ENCODE measurements at places on chromosomes 5 and 9.

GRCh38 chr5:41763081-41763480 is 107.1 kb downstream of the OXCT1 start:
- DNase-seq: no peak

DNA sequence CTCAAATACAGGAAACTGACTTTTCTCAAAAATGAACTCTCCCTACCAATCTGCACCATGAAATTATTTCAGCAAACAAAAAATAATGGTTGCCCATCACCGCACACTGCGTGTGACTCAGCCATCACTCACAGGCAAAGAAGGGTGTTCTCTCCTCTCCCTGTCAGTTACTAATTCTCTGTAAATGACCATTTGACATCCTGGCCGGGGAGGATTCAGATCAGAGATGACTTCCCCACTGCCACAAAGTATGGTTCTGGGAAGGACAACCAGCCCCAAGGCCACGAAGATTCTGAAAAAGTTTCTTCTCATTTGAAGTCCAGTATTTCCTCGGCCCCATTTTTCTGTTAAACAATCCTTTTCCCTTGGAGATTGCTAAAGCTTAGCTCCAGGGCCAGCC is 199.4 kb downstream of the AUH start:
- no peak for DNase-seq

- no peak for DNase-seq
Observed at GRCh38 chr5:5584751-5585150, 162.3 kb downstream of the ICE1 start.

GRCh38 chr5:175351126-175351525 is 92.9 kb downstream of the DRD1 start:
- DNase-seq: no peak

DNA sequence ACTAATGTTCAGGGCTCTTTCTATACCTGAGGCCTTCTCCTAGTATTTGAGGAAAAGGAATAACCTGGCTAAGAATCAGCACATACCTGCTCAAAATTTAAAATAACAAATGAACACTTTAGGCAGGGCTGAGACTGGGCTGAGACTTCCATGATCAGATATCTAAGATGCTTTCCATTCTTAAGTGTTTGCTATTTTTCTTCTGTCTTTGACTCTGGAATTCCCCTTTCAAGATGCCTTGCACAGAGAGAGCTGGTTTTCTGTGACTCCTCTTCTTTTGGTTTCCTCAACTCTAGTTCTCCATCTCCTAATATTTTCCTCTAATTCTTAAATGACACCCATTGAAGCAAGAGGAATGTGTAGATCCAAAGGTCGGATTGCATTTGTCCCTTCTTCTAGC is 61.1 kb downstream of the DPYSL3 start:
- DNase-seq: no peak

- peak; percentile 74 for DNase-seq
Observed at GRCh38 chr5:141603923-141604717, 14.7 kb downstream of the DIAPH1 start.

- no peak for DNase-seq
Observed at GRCh38 chr9:97362777-97363545, 48.9 kb upstream of the TDRD7 start.

DNA sequence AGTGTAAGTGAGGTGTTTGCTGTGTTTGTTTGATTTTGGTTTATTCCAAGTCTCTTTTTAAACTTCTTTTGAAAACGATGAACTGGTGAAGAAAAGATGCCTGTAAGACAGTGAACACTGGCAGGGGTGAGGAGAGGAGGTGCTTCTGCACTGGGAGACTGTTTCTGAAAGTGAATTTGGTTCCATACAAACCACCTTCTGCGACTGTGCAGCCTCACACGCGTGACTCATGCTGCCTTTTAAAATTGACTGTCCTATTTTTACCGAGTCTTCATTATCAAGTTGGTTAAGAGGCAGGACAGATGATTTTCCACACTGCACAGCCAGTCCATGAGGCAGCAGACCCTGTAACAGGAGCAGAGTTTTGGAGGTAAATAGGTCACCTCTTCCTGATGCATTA is 340.6 kb downstream of the MTRR start:
- no peak for DNase-seq

GRCh38 chr5:116830079-116830478 is 255.5 kb upstream of the SEMA6A start:
- DNase-seq: no peak

- DNase-seq: peak; percentile 33
Observed at GRCh38 chr9:83199240-83199639, 136.3 kb upstream of the RASEF start.

- no peak for DNase-seq
Observed at GRCh38 chr5:118115791-118116190, 872.6 kb downstream of the DTWD2 start.

- no peak for DNase-seq
Observed at GRCh38 chr9:77663754-77664153, 15.6 kb upstream of the GNA14 start.

GRCh38 chr5:139880416-139881142 is 85.0 kb downstream of the PSD2 start:
- no peak for DNase-seq

DNA sequence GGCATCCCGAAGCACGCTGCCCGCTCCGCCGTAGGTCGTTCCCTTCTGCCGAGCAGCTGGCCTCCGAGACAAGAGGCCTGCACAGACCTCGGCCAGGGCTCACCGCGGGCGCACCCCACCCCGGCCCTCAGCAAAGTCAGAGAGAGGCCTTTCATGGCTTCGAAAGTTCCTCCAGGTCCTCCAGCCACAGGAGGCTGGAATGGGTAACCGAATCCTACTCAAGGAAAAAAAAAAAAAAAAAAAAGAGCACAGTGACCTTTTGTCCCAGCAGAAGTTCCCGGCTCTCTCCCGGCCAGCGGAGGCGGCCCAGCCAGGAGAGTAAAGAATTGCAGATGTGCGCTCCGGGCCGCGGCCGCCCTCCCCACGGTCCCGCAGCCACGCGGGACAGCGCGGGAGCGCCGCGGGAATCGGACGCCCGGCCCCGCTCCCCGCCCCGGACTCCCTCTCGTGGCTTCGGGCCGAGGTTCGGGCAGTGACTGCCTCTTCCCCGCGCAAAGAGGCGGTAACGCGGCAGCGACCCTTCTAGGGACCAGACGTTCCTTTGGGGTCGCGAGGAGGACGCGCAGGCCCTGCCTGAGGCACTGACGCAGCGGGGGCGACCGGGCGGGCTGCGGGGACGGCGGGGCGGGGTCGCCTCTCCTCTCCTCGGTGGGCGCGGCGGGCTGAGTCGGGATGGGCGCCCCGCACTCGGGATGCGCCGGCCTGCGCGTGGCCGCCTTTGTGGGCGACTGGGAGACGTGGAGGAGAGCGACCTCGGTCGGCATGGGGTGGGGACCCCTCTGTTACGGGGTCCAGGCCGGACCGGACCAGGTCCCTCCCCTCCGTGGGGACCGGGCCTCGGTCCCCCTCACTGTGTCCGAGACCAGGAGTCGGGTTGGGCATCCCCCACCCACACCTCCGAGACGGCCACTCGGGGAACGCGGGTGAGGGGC is 754 bp downstream of the GFPT2 start:
- DNase-seq: no peak

GRCh38 chr5:165143741-165144140 is 1638.3 kb downstream of the MAT2B start:
- no peak for DNase-seq

DNA sequence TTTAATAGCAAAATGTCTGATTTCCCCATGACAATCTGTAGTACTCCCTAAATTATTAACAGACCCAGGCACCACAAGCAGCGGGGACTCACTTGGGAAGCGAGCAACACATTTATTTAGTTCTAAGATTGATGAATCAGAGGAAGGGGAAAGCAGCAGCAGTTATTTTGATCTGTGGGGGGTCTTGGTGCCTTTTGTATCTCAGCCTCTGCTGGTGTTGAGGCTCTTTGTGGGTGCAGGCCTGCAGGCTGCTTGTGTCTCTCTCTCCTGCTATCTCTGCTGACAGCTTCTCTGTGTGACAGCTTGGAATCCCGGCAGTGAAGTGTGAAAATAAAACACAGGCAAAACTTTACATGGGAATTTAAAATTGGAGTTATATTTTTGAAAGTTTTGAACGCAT is 878.2 kb upstream of the DMAC1 start:
- DNase-seq: no peak

GRCh38 chr9:116208417-116209232 is 55.0 kb downstream of the PAPPA start:
- no peak for DNase-seq

- no peak for DNase-seq
Observed at GRCh38 chr5:14226992-14227391, 83.8 kb downstream of the TRIO start.

DNA sequence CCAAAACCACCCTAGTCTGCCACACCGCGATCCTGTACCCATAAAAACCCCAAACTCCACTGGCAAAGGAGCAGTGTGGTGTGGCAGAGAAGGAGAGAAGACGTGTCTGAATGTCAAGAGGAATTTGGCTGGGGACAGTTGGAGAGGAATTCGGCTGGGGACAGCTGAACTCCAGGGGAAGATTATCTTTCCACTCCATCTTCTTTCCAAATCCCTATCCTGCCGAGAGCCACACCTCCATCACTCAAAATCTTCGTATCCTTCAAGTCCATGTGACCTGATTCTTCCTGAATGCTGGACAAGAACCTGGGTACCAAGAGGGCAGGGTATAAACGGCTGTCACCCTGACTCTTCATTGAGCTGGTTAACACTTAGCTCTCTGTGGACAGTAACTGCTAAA is 448.1 kb downstream of the ARHGEF28 start:
- DNase-seq: no peak

- no peak for DNase-seq
Observed at GRCh38 chr9:1747417-1747967, 267.7 kb upstream of the SMARCA2 start.

GRCh38 chr5:72268753-72269410 is 51.2 kb downstream of the MRPS27 start:
- DNase-seq: peak; percentile 75

GRCh38 chr9:136133191-136133958 is 14.7 kb upstream of the TMEM250 start:
- DNase-seq: peak; percentile 83

DNA sequence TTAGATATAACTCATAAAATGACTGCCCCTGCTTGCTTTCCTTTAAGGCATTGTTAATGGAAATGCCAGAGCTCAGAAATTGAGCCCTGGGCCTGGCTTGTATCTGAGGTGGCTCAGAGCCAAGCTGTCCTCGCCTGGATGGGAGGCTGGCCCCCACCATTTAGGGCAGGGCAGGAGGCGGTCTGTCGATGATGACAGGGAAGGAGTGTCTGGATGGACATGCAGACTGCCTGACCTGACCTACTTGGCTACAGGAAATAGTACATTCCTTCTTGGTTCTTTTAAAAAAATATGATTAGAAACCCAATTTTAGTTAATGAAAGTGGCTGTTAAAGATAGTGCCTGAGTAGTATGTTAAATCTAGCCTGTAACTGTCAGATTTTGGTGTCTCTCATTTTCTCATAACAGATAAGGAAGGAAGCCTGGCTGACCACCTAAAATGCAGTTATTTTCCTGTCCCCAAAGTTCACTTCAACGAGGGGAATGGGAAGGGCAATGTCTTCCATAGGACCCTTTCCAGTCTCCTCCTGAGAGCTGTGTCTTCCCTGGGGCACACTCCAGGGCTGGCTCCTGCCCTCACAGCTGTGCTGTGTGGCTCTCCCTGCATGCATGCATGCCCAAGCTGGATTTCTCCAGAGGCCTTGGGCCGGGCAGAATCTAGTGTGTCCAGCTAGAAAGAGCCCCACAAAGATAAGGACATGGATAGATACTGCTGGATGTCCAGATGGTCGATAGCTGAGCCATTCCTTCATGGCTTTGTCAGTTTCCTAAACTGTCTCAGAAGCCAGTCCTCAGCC is 42.3 kb downstream of the MACROH2A1 start:
- no peak for DNase-seq

GRCh38 chr9:16515207-16515606 is 355.3 kb downstream of the BNC2 start:
- DNase-seq: no peak

GRCh38 chr5:170200876-170201275 is 31.9 kb upstream of the C5orf58 start:
- DNase-seq: no peak

- no peak for DNase-seq
Observed at GRCh38 chr9:217950-218349, 3.3 kb downstream of the DOCK8 start.

- DNase-seq: no peak
Observed at GRCh38 chr9:97857606-97858392, 4.8 kb downstream of the FOXE1 start.

DNA sequence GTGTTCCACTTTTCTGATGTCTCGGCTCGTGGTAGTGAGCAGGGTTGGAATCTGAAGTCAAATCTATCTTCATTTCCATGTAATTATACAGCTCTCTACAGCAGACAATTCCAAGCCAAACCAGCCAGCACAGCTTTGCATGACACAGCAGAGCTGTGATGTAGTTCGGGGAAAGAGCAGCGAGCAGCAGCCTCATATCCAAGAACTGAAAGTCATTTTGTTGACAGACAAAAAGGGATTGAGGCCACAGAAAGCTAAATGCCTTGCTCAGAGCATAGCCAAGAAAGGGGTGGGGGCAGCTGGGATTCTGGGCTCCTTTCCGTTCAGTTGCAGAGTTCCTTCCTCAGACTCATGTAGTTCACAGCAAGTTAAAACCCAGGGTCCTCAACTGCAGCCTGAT is 32.1 kb downstream of the LCP2 start:
- no peak for DNase-seq

GRCh38 chr9:32456564-32456963 is 69.4 kb downstream of the RIGI start:
- no peak for DNase-seq

DNA sequence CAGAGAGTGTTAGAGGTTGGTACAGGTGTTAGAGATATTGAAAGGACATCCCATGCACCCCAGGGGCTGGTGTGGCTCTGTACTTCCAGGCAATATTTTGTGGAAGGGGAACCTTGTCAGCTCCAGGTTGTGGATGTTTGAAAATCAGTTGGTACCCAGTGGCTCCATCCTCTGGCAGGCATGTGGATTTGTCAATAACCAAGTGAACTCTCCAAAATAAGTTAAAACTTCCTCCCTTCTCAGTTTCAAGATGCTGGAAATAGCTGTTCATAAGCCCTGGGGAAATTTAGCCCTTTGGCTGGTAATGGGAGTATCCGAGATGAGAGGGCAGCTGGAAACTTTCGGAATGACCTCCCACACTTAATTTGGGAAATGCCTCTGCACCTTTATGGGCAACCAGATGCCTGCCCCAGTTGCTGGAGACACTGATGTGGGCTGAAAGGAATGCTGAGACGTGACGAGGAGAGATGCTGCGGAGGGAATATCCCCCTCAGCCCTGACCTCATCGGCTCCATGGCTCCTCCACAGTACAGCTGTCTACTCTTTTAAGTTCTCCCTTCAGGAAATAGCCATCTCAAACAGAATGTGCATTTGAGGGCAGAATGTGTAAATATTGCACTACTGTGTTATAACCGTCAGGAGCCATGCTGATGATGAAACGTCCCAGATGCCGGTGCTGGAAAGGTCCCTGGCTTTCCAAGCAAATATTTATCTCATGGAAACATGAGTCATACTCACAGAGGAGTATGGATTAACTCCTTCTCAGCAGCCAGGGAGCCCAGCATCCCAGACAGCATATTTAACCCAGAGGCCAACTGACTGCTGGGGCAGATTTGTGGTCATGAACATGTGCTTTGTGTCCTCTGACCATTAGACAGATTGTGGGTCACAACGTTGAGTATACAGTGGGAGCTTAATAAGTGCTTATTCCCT is 29.5 kb downstream of the TGFBI start:
- peak; percentile 87 for DNase-seq

Data from Caco-2 (cell line).